ENCODE measurements at places on chromosomes 5 and 9.

- no peak for DNase-seq
Observed at GRCh38 chr5:141875795-141876627, 2.2 kb downstream of the PCDH1 start.

GRCh38 chr5:110809006-110809405 is 70.2 kb downstream of the SLC25A46 start:
- DNase-seq: no peak

DNA sequence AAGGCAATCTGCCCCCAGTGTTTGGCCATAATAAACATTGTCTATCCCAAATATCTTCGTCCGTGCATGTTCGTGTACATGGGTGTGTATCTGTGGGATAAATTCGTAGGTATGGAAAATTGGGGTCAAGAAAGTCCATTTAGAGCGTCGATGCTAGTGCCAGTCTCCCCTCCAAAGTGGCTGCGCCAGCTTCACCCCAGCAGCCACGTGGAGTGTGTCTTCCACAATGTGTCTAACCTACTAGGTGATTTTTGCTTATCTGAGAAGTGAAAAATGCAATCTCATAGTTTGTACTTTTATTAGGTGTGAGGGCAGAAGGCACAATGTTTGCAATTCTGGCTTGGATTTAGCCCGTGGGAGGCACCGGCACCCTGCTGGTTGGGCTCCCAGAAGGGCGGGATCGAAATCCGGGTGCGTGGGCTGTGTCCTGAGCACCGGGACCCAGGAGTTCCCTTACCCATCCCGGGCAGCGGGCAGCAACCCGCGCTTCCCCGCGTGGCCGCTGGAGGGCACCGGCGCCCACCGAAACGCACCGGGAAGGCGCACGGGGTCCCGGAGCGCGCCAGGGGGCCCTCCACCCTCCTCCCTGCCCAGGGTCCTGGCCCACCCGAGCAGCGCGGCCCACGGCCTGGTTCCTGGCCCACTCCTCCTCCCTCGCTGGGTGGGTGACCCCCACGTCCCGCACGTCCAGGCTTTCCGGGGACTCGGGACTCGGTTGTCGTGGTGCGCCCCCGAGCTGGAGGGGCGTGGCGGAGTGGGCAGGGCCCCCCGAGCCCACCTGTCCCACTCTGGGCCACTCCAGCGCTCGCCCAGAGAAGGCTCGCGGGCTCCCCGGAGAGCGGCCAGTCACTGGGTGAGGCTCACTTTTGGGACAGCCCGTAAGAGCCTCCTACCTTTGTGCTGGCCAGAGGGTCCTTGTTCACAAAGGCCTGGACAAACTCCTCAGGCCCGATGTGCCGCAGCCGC is 55.4 kb upstream of the RNF130 start:
- DNase-seq: no peak

DNA sequence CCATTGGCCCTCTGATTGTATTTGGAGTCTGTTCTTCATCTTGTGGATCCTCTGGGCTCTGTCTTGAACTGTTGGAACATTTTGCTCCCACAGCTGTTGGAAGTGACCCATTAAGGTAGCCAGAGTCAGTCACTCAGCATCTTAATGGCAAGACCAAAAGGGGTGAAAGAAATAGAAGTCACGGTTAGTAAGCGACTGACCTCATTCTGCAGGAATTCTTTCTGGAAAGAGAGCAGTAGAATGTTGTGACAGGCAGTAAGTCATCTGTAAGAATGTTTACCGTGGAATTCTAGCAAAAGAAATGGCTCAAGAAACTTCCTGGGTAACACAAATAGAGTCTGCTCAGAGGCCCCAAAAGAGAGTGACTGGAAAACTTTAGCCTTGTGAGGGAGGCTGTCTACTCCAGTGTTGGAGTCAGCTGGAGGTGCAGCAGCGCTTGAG is 28.6 kb upstream of the TNC start:
- DNase-seq: no peak

DNA sequence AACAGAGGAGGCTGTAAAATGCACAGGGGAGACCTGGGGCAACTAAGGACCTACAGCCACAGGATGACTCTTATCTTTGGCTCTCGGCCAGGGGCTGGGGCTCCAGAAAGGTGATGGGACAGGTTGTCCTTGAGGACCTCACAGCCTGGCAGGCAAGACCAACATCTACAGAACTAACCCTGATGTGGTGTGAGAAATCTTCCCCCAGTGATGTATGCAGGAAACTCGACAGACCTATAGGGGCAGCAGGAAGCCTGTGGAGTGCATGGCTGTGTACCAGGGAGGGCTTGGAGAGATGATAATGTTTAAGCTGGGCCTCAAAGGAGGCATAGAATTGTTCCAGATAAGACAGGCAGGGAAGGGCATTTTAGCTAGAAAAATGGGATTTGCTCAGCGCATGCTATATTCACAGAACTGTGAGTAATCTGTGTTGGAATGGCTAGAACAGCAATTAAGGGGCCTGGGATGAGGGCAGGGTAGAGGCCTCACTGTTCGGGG is 68.5 kb upstream of the SLC25A51 start:
- no peak for DNase-seq

DNA sequence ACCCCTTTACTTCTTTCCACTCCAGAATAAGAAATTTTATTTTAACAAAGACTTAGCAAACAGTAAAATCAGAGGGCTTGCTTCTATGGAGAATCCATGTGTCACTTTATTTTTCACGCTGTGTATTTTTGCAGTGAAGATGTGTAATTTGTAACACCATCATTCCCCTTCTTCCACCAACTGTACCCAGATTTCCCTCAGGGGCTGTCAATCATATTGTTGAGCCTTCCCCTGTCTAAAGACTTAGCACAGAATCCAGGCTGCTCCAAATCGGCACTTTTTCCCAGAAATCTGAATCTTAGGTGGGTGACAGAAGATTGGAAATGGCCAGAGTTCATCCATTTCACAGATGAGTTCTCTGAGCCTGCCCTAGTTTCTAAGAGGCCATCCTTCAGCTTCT is 115.9 kb downstream of the GNAQ start:
- DNase-seq: no peak

All from MM.1S (cell line).